Stimulated activated CD4-positive, alpha-beta T cell treated with anti-CD3 and anti-CD28 coated beads, Interleukin-1b, Interleukin-23, amount 100 ng/mL, for 1 hour (primary cell): ENCODE measurements at places on chromosomes 12 and 14.

- no peak for DNase-seq
Observed at GRCh38 chr12:26939192-26939832, 1.0 kb downstream of the FGFR1OP2 start.

DNA sequence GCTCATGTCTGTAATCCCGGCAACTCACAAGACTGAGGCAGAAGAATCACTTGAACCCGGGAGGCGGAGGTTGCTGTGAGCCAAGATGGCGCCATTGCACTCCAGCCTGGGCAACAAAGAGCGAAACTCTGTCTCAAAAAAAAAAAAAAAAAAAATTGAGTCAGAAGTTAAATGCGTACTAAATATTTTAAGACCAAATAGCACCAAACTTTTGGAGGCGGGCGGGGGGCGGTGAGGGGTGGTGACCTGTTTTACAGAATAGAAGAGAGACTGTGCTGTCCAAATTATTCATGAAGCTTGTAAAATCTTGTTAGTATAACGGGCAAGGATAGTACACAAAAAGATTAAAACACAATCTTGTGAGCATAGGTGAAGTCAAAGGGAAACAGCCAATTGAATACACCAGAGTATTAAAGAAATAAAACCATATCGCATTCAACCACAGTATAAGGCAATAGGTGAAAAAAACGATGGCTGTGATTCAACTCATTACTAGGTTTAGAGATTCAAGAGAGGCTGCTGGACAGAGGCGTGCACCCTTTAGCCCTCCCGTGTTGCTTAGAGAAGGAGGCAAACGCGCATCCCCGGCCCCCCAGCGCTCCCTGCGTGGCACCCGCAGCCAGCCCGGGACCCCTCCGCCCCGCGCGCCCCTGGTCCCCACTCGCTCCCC is 571 bp downstream of the ZNF891 start:
- DNase-seq, result no peak

DNA sequence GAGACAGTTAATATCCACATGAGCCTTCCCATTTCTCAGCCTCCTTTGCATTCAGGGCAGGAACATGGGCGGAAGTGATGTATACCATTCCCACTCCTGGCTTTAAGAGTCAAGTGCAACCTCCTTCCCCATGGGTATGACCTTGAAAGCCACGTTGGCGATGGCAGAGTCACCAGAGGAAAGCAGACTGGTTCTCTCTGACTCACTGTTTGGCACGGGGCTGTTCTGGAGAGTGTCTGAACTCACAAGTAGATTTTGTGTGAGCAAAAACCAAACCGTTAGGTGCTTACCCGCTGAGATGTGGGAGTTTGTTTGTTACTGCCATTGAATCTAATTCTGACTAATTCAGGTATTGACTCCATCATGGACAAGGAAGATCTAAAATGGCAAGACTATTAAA is 36.7 kb upstream of the PZP start:
- DNase-seq, result peak; percentile 32

GRCh38 chr14:25953532-25954139 is 644.2 kb downstream of the NOVA1 start:
- DNase-seq, result no peak

DNA sequence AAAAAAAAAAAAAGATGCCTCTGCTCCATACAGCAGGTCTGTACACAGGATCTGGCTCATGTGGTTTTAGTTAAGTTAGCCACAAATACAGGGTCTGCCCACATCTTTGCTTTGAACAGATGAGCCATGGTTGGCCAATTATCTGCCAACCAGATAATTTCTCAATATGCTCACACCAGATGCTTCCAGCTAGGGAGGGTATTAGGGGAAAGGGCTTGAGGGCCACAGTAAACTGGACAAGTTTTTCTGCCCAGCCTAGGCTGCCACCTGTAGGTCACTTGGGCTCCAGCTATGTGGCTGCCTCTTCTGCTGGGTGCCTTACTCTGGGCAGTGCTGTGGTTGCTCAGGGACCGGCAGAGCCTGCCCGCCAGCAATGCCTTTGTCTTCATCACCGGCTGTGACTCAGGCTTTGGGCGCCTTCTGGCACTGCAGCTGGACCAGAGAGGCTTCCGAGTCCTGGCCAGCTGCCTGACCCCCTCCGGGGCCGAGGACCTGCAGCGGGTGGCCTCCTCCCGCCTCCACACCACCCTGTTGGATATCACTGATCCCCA is 776 bp downstream of the RDH5 start:
- no peak for DNase-seq

- DNase-seq, result no peak
Observed at GRCh38 chr12:41769810-41770209, 374.9 kb downstream of the GXYLT1 start.

DNA sequence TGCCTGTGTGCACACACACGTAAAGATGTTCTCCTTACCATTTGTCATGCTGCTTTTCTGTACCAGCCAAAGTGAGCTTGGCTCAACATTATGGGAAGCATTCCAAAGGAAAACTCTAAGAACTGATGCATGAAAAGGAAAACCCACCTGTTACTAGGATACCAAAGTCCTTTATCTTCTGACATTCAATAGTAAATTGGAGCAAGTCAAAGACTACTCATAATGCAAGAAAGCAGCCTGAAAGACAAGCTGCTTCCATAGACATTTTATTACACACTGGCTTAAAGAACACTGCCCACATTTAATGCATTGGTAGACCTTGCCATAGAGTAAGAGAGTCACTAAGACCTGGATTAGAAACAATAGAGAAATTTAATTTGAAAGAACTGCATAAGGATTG is 159.0 kb downstream of the LRIG3 start:
- no peak for DNase-seq

- no peak for DNase-seq
Observed at GRCh38 chr14:68794130-68794850, 1.4 kb upstream of the ZFP36L1 start.

DNA sequence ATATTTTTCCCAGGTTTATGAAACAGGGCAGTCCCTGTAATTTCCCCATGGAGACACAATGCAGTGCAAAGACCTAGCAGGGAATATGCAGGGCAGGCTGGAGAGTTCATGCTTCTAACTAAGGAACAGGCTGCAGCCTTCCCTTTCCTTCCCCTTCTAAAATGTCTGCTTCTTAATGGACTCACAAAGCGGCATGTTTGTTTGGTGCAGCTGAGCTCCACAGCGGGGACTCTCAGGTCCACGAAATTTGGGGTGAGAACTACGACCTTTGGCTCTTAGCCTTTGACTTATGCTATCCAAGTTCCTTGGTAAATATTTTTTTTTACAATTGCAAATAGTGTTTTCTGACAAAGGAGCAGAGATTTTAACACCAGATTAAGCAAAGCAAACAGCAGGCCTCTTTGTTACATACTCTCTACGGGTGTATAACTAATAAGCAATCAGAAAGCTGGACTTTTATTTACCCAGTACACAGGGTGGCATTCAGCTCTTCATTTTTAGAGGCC is 323.6 kb downstream of the ZFP36L1 start:
- no peak for DNase-seq

DNA sequence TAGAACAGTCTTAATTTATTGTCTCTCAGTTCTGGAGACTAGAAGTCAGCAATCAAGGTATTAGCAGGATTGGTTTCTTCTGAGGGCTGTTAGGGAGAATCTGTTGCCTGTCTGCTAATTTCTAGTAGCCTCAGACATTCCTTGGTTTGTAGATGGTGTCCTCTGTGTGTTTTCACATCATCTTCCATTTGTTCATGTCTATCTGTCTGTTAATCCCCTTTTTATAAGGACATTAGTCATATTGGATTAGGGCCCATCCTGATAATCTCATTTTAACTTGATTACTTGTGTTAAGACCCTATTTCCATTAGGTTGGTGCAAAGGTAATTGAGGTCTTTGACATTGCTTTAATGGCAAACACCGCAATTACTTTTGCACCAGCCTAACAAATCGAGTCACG is 34.3 kb downstream of the TBC1D15 start:
- DNase-seq, result no peak

GRCh38 chr14:21804981-21805380 is 131.4 kb upstream of the OR4E1 start:
- DNase-seq, result no peak

- DNase-seq, result no peak
Observed at GRCh38 chr12:110091136-110091711, 32.9 kb upstream of the IFT81 start.

GRCh38 chr12:3445119-3445978 is 45.7 kb upstream of the PRMT8 start:
- no peak for DNase-seq

DNA sequence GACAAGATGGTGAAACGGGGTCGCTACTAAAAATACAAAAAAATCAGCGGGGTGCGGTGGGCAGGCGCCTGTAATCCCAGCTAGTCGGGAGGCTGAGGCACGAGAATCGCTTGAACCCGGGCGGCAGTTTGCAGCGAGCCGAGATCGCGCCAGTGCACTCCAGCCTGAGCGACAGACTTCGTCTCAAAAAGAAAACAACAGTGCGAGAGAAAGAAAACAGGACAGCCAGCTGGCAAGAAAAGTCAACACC is 633 bp upstream of the RNU4-2 start:
- no peak for DNase-seq

DNA sequence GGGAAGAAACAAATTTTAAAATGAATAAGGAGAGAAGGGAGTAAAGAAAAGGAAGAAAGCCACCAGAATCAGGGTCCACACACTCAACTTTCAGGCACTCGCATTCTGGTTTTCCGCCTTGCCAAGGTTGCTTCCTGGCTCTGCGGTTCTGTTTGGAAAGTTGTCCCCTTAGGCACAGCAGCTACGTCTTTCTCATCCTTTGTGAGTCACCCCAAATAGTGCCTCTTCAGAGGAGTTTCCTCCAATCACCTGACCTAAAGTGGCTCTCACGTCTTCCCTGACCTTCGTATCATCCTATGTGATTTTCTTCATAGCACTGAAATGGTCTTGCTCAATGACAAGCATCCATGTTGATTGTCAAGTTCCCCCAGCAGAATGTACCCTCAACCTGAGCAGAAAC is 99.5 kb upstream of the TMCC3 start:
- no peak for DNase-seq

DNA sequence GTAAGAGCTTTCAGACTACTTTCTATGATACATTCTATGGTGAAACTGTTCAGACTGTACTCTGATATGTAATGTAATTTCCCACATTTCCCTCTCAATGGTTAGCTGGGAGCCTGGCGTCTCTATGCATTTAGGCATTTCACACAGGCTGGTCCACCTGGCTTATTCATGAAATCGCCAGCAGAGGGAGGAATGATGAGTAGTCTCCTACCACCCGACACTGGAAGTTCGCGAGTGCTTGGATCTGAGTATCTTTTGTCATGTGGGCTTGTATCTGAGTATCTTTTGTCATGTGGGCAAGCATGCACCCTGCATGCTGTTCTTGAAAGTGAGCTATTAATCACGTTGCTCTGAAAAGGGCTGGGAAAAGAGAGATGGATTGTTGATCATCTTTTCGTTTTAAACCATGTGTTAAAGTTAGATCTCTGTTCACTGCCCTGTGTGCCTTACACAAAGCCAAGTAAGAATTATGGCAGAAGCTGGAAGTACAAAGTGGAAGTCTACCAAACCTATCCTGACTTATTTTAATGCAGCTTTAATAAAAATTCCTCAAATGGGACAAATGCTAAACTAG is 235.0 kb downstream of the ATP23 start:
- DNase-seq, result no peak

GRCh38 chr12:108832730-108833354 is 24.5 kb downstream of the SSH1 start:
- DNase-seq, result no peak

GRCh38 chr12:88530868-88531267 is 49.4 kb downstream of the KITLG start:
- DNase-seq, result no peak

DNA sequence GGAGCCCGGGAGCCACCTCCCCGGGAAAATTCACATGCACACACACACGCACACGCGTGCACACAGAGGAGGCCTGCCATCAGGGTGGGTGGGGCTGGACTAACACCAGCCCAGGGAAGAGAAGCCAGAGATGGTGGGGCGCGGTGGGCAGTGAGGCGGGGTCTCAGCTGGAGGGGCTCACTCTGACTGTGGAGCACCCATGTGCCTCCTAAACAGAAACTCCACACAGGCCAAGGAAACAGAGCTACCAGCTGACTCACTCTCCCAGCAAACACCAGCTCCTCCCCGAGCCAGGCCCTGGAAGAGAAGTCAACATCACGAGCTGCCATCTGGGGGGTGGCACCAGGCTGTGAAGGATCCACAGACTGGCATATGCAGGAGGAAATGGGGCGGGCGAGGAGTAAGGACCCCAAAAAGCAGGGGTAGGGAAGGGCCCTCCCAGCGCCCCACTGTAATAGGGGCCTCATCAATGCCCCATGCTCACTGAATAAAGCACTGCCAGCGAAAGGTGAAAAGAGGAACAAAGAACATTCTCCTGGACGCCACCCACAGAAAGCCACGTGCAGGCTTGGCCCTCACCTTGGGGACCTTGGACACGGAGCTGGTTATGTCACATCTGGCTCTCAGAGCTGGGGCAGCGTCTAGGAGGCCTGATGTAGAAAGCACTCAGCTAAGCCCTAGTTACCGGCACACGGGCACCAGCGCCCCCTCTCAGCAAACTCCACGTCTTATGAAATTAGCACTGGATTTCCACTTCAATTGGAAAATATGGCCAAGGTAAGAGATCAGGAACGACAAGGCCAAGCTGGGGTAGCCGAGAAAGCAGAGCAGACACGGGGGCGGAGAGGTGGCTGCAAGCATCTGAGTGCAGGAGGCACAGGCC is 8.4 kb upstream of the INF2 start:
- no peak for DNase-seq

GRCh38 chr12:989751-990660 is 1.0 kb upstream of the ERC1 start:
- peak; percentile 4 for DNase-seq

GRCh38 chr12:123474485-123475245 is 16.7 kb downstream of the SNRNP35 start:
- no peak for DNase-seq

GRCh38 chr12:110537605-110538409 is 35.7 kb downstream of the RAD9B start:
- DNase-seq, result no peak

- DNase-seq, result no peak
Observed at GRCh38 chr12:108843187-108843586, 14.2 kb downstream of the SSH1 start.

DNA sequence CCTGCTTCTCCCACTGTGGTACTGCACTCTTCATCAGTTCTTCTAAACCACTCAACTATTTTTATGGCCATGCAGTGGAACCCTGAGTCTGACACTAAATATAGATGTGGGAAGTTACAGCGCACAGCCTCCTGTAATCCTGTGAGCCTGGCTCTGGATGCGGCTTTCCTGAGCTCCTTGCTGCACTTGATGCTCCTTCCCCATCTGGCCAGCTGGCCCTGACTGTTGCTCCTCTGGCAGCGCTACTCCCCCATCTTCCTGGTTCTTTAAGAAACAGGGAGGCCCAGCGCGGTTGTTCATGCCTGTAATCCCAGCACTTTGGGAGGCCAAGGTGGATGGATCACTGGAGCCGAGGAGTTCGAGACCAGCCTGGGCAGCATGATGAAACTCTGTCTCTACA is 24.6 kb downstream of the IQSEC3 start:
- no peak for DNase-seq
